ENCODE measurements at places on chromosomes 7 and 10.

DNA sequence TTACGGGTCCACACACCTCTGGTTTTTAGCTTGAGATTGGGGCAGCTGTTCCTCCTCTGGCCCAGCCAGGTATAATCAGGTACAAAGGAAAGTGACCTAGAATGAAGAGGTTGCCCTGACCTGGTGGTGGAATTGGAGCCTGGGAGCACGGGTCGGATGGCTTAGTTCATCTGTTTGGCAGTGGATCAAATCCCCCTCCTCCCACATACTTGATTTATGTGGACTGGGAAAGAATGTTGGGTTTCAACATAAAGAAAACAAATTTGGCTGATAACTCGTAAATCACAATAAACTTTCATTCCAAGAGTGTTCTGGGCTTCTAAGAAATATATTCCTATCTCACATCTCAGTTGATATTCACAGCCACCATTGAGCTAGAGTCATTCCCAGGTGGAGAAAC, 186.8 kb downstream of the CUX1 start:
- no peak for DNase-seq

DNA sequence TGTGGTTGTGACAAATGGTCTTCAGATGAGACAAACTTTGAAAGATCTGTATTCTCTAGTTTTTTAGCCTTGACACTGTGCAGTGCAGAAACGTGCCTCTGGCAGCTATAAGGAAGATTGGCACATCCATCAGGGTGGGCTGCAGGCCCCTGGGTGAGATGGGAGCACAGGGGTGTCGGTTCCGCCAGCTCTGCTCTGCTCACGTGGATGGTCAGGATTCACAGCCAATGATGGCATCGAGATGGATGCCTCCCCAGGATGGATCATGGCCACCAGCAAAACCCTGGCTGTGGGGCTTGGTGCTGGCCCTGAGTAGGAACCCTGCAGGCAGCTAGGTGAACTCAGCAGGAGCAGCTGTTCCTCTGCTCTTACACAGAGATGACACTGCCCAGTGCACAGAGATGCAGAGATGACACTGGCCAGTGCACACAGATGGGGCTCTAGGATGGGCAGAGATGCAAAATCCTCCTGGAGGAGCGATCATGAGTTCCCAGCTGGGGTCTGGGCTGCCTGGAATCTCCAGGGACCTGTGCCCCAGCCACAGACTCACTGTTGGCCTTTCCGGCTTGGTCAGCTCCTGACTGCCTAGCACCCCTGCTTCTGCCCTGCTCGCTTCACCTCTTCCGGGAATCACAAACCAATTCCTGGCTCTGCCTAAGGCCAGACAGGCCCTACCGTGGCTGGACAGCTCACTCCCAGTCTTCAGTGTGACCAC, 185.9 kb downstream of the TCERG1L start:
- DNase-seq = no peak

GRCh38 chr10:76195654-76196390, 764.4 kb downstream of the LRMDA start:
- DNase-seq = no peak

- no peak for DNase-seq
These were observed 189.2 kb upstream of the PODXL start for GRCh38 chr7:131745390-131746248.

GRCh38 chr7:121113288-121113687, 124.8 kb downstream of the CPED1 start:
- no peak for DNase-seq

DNA sequence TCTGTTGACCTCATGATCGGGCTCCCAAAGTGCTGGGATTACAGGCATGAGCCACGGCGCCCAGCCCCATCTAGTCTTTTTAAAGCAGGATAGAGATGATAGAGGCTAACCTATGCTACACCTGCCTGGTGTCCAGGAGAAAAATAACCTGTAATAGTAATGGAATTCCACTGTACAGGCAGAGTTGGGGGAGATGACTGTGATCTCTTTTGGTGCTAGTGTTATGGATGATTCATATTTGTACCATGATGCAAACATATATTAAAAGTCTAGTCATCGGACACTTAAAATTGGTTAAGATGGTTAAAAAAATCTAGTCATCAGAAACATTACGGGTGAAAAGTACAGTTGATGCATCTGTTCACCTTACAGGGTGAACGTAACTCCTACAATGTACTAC, 6.1 kb upstream of the SAR1A start:
- no peak for DNase-seq
